ENCODE measurements at places on chromosomes 6 and 20.

DNA sequence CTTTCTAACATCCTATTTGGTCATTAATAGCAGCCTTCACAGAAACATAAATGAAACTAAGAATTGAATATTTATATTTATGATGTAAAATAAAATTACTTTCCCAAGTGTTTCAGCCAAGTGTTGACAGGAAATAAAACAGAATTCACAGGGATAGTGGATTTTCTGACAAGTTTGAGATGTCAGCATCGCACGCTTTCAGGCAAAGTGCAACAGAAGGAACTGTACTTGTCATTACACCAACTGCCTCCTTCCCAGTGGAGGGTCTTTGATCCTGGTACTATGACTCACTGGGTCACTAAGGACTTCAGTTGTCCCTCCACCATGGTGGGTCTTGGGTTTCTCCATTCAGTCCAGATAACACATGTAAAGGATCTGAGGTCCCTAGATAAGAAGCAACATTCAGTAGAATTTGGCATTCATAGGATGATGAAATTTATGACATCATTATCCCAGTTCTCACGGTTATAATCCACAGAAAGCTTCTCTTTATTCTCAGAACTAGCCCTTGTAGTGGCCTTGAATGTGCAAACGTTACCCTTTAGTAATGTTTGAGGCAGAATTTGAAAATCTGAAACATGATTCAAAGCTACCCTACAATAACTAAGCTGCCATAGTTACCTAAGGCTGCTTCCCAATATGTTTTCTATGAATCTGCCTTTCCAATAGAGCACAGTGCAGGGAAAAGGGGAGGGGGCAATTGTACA, 3.8 kb upstream of the TNFAIP3 start:
- no peak for DNase-seq

GRCh38 chr6:5379647-5380242, 118.4 kb downstream of the FARS2 start:
- no peak for DNase-seq

DNA sequence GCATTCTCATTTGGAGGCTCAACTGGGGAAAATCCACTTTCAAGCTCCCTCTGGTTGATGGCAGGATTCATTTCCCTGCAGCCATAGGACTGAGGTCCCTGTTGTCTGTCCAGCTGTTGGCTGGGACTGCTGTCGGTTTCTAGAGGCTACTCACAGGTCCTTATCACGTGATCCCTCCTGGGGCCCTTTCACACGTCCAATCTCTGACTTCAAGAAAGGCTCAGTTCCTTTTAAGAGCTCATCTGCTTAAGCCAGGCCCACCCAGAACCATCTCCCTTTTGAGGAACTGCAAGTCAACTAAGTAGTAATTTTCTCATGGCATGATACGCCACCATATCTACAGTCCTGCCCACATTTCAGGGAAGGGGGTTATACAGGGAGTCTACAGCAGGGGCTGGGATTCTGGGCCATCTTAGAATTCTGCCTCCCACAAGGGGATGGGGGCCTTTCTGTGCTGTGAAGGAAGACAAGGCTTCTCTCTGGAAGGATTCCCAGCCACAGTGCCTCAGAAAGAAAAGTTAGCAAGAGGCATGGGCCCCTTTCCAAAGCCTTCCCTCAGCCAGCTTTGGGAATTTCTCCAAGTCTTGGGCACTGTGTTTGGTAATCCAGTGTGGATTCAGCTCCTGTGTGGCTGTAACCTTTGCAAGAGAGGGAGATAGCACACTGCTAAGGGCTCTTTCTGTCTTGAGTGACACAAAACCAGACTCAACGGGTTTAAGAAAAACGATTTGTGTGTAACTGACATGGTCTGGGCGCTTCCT, 66.4 kb downstream of the CTCFL start:
- no peak for DNase-seq

DNA sequence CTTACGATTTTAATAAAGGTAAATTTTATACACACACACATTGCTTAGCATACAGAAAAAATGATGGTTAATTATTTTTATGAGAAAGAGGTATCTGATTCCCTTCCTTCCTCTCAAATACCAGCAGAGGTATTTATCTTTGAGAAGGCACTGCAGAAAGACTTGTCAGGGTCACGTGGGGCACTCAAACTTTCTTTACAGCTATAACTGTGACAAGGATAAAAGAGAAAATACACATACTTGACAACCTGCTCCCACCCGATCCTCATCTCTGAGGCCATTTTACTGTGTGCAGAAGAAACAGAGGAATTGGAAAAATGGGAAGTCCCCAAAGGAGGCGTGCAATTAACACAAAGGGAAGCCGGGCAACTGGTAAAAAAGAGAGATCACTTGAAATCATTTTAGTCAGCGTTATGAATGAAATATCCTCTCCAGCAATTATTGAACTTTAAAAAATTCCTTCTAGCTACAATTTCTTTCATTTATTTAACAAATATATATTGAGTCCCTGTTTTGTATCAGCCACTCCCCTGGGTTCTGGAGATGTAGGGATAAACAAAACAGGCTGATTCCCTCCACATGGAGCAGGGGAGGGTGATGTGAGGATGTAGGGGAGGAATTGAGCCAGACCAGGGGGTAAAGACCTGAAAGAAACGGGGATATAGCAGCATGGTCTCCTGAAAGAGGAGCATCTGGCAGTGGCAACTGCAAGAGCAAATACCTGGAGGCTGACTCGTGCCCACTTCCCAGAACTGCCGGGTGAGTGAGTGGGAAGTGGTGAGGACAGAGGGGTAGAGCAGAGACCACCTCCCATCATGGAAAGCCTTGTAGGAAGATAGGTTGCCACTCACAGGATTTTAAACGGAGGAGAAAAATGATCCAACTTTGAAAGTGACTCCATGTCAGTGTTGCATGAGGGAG, 510.3 kb downstream of the KIF16B start:
- no peak for DNase-seq

GRCh38 chr6:63140692-63141318, 70.5 kb upstream of the FKBP1C start:
- no peak for DNase-seq

DNA sequence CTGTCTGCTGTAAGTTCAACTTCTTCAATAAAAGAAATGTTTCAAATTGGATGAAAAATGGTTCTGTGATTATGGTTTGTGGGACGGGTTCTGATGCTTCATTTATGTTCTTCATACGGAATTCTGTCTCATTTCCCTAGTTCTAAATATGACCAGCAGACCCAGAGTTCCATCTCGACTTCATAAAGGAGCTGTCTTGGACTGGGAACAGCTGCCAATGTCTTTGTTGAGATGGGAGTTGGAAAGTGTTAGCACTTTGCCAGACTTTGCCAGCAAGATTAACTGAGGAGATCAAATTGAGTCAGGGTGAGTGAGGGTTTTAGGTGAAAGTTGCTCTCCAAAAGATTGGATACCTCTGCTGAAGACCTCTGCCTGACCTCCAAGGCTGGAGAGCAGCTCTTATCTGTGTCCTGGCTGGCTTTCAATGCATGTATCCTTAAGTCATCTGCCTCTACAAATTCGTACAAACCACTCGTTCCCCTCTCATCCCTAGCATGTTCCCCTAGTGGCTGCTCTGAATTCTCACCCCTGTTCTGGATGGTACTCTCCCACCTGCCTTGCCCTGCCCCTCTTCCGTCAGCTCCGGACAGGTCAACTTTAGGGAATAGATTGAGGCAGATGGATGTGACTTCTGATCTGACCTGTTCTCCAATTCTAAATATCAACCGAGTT, at the start of gene EFCAB8:
Gene EFCAB8, plus strand, starts transcription at position 223 of the 672 bp plus-strand sequence. CDS start 4,870 bp downstream, outside the sequence.
- no peak for DNase-seq

DNA sequence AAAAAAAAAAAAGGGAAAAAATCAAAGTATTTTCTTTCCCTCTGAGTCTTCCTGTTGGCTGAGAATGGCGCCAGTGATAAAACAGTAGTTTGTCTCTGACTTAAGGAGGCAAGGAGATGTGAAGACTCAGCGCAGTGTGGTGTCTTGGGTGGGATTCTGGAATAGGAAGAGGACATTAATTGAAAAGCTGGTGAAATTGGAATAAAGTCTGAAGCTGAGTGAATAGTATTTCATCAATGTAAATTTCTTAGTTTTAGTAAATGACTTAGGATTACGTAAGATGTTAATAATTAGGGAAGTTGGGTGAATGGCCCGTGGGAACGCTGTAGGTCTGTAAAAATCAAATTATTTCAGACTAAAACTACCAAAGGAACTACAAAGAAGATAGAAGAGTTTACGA, 122.8 kb upstream of the ZNF217 start:
- DNase-seq: no peak

GRCh38 chr20:38962044-38962927, at the start of gene DHX35:
Gene DHX35 (plus strand): TSS chr20:38962344. CDS start chr20:38962368, 24 bp downstream.
- DNase-seq: peak; percentile 98

GRCh38 chr6:2944405-2945152, 26.8 kb downstream of the SERPINB6 start:
- no peak for DNase-seq

DNA sequence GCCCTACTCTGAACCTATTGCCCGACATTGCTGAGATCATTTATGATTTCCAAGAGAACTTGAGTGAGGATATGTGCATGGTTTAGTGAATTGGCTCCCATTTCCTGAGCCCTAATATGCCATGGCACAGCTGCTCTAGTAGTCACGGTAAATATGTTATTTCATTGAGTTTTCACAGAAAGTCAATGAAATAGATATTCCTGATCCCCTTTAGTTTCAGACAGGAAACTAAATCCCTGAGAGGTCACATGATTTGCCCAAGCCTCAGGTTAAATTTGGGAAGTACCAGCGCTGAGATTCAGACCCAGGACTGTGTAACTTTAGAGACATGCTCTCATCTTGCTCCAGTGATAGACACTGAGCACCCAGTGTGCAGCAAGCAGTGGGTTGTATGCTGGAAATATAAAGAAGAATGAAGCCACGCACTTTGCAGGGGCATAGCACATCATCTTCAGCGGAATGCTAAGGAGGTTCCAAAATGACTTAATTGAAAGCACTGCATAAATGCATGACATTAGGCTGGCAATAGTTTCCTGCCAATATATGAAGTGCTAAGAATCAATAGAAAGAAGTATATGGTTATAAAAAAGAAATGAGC, 70.6 kb downstream of the FARS2 start:
- no peak for DNase-seq

DNA sequence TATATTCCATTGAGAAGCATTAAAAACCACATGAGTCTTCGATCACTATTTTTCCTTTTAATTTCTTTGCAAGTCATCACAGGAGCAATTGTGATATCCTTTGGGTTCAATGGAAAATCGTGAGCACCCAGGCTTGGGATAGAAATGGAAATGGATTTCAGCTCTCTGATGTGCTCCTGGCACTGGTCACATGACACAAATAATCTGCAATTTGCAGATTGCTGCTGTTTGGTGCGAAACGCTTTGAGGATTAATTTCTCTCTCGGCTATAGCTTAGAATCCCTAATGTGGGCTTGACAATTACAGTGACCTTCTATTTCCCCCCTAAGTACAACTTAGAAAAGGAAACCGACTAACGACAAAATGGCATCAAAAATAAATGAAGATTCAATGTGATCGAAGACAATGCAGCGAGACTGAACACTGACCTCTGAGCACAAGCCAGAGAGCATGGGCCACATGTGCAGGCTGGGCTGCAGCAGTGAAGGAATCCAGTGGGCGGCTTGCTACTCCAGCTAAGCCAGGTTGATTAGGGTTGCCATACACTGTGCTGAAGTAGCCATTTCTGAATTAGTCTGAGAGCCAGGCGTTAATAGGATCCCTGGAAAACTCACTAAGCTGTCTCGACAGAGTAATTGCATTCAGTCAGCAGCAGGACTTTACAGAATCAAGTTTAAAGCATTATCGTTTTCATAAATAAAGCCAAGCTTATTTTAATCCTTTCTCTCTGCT, 301.8 kb upstream of the AGPAT4 start:
- no peak for DNase-seq

GRCh38 chr6:121443971-121444541, 8.6 kb downstream of the GJA1 start:
- DNase-seq: no peak

DNA sequence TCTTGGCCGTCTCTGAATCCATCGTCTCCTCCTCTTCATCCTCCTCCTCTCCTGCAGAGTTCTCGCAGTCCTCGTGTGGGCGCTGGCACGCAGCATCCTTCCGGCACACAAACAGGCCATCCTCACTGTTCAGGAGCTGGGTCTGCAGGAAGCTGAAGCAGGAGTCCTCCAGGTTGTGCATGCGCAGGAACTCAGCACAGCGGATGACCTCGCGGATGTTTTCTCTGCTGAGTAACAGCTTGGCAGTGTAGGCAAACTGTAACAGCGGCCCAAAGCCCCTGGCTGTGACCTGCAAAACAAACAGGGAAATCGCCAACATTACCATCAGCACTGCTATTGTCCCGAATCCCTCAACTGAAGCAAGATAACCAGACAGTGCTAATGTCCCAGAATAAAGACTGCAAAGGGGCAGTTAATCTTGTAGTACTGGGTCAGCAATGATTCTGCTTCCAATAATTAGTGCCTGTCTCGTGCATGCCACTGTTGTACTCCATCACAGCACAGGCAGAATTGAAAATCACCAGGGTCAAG, 57.4 kb downstream of the GJA10 start:
- DNase-seq: no peak

DNA sequence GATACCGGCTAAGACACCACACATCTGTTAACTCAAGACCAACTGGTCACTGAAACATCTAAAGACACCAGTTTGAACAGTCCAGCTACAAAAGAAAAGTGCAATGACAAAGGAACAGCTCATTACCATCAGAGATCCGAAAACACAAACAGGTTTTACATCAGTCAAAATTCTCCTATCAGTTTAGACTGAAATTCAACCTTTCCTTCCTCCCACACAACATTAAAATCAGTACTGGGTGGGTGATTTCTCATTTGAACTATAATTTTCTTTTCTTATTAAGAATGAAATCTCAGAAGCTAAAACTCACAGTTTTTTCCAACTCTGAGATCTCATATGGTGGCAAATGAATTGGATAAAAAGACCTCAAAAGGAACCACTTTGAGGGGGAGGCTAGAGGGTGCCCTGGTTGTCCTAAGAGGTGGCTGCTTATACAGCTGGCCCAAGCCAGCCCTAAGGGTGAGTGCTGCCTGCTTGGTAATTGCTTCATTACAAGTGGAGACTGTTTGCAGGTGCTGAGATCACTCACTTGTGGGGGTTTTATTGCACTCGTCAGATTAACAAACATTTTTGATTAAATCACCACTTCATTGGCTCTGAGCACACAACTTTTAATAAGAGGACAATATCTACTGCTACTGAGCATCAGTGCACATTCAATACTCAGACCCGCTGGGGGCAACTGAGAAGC, 4.3 kb downstream of the CCDC167 start:
- DNase-seq: peak; percentile 44

DNA sequence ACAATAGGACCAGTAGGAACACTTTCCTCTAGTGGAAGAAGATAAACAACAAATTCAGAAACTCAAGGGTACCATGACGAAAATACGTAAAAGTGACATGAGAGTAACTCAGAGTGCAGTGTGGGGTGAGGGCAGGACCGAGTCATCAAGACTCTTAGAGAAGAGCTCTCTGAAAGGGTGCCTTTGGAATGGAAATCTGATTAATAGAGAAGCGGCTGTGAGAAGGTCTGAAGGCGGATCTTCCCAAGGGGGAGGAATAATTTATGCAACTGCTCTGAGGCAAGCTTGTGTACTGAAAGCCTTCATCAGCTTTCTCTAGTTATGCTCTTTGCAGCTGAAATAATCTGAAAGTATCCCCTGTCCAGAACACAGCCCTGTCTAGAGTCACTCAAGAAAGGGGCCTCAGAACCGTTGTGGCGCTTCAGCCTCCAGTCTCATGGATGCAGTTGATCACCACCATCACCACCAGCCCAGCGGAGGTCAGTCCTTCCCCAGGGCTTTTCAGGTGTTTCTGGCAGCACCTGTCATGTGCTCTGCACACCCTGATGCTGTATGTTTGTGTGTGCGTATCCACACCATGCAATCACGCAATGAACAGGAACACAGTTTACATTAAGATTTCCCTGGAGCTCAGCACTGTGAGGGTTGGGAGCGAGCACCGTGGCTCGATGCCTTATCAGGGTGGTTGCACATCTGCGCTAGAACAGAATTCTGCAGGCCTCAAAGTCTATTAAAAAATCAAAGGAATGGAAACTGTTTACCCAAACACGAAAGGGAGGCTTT, 396.5 kb downstream of the SMOC2 start:
- DNase-seq: no peak
